SK-N-SH (cell line): ENCODE measurements at places on chromosomes 3 and 15.

DNA sequence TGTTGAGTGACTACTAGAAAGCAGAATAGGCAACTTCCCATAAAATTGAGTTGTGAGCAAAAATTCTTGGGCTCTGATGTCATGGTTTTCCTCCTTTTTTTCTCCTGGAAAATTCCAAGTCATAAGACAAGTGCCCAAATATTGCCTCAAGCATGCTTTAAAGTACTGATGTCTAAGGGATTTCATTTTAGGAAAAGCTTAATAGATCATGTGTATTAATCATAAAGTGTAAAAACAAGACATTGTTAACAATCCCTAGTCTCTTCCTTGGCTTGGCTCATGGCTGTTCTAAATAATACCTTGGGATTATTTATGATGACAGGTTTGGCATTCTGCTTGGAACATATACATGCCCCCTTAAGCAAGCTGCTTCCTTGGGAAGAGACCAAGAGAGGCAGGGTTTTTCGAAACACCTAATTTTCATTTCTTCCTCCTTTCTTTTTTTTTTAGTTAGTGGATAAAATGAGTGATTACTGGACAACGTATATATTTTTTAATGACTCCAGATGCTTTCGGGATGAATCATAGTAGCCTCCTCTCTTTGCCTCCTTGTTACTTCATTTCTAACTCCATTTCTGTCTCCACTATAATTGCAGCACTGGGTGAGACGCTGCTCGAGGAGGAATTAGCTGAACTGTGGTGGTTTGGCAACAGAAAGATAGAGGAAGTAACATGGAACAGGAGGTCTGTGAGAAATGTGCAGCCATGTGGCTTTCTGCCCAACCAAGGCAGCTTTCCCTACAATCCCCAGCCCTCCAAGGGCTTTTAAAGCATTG is 104.9 kb downstream of the TPRG1 start:
- DNase-seq = no peak

GRCh38 chr3:39344746-39345344 is 15.3 kb downstream of the CCR8 start:
- no peak for DNase-seq

- DNase-seq = no peak
Observed at GRCh38 chr3:113070681-113071113, 79.9 kb downstream of the GTPBP8 start.

DNA sequence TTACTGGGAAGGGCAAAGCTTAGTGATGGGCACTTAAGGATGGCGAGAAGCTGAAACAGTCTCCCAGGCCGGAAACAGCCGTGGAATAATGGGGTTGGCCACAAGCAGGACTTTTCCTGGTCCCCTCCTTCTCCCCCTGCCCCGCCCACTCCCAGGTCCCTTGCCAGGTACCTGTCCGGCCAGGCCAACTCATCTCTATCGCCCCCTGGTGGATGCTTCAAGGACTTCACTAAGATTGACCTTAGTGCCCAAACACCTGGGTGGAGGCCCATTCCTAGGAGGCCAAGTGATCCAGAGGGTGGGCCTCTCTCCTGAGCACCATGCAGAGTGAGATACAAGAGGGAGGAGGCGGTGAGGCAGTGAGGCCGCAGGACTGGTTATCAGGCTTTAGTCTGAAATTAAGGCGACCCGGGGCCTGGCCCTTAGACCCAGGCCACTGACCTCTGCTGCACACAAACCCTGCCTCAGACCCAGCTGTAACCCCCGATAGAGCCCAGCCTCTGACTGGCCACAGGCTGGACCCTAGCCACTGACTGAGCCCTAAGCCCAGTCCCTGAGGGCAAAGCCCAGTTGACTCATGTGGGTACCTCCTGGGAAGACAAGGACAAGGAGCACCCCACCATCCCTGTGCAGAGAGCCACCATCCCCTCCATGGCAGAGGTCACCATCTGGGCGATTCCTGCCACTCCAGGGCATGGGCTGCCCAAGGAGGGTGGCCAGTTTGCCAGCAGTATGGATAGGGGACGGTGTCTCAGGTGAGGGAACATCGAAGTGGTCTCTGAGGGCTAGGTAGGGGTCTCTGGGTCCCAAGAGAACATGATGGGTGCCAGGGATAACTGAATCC is 37.6 kb downstream of the VIPR1 start:
- DNase-seq = peak; percentile 71

- no peak for DNase-seq
Observed at GRCh38 chr3:172648747-172649146, 62.1 kb downstream of the NCEH1 start.

DNA sequence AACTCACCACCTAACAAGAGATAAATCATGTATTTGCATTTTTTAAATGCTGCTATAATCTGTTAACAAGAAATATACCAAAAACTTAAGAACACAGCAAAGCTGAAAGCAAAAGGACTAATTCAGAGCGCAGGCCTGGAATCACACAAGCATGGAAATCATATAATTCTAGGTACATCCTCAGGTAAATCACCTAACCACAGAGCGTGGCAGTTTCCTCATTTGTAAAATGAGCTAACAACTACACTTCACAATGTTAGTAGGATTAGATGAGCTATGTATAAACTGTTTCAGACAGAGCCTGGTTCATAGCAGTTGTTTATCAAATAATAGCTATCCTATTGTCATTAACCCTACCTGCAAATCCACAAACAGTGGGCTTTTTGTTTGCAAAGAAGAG is 146.4 kb downstream of the ERC2 start:
- no peak for DNase-seq

DNA sequence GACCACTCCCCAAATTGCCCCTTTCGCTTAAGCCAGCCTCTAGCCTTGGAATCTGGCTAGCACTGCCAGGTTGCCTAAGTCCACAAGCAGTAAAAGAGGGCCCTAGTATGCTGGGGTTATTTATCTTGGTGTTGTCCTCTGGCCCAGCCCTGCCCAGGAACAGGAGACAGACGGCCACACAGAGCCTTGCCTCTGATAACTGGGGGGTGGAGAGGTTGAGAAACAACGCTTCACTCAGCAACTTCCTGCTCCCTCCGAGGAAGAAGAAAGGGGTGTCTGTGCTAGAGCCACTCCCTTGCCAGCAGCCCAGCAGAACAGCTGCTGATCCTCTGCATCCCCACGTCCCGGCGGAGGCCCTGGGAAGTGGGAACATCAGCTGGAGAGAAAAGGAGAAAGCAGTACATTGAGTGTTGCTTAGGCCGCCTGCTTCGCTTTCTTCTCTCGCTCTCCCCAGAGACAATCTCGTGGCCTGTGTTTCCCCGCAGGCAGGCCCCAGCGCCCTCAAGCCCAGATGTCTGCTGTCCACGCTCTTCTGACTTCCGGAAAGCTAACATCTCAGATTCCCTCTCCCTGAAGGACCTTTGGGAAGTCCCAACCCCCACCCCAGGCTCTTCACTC is 22.6 kb upstream of the C3orf70 start:
- peak; percentile 17 for DNase-seq

- no peak for DNase-seq
Observed at GRCh38 chr3:52495777-52496602, 852 bp downstream of the STAB1 start.

DNA sequence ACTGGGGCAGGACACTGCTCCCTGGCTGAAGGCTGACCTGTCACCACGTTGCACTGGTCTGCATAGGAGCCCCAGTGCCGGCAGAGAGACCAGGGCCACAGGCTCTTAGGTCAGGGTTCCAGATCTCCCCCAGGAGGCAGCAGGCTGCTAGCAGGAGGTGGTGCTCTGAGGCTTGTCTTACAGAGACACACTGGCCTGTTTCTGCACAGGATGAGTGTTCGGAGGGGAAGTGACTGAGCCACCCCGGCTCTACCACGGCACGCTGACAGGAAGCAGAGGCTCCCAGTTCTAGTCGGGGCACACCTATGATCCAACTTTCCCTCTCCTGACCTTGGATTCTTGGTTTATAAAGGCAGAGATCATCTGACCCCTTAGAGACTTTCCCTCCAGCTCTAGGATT is 8.6 kb downstream of the FBXL22 start:
- DNase-seq = no peak

DNA sequence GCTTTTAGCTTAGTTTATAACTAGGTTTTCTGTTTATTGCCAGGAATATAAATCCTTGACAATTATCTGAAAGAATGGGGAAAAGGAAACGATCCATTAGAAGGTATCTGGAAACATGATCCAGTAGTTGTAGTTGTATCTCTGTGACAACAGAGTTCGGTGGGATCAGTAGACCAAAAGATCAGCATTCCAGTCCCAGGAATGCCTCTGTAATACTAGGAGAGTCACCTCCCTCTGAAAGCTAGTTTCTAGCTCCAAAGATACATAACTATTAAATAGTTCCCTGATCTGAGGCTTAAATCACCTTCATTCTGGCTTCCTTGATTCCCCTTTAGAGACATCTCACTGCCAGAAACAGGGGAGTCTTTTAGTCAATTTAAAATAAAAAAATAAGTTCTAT is 34.1 kb downstream of the MB21D2 start:
- DNase-seq = no peak

GRCh38 chr3:14440531-14441239 is 38.3 kb downstream of the SLC6A6 start:
- peak; percentile 88 for DNase-seq

DNA sequence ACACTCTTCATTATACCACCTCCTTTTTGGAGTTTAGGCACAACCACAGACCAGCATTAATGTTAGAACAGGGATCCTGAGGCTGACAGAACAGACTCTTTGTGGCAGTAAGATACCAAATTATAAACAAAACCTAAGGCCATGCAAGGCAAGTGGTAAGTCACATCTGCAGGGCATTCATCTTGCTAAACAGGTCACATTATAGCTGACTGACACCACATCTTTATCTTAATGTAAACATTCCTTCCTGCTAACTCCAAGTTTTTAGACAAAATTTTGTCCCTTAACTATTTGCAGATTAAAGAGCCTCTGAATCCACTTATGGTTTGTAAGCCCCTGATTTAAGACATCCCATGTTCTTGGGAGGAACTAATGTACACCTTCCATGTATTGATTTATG is 500.6 kb downstream of the PYDC2 start:
- DNase-seq = no peak

- DNase-seq = no peak
Observed at GRCh38 chr3:190008432-190008831, 112.3 kb downstream of the P3H2 start.

- peak; percentile 82 for DNase-seq
Observed at GRCh38 chr3:48472923-48473616, 26.5 kb downstream of the ATRIP start.

- no peak for DNase-seq
Observed at GRCh38 chr3:158269942-158270341, 160.1 kb downstream of the RSRC1 start.

GRCh38 chr15:55909036-55909811 is 84.2 kb downstream of the NEDD4 start:
- no peak for DNase-seq

- peak; percentile 24 for DNase-seq
Observed at GRCh38 chr15:96359616-96360521, 29.4 kb downstream of the NR2F2 start.
